ENCODE measurements at places on chromosomes 3 and 15. TPM values are rescaled to one million over a fixed set of nuclear protein-coding genes. Genes with fewer than 3 reads are reported as not detected.

Gene WDR76
- polyA plus RNA-seq, result 20.0 TPM

Gene ZIC4
- polyA plus RNA-seq, result not detected

GRCh38 chr3:191356631-191357439 is 26.5 kb upstream of the UTS2B start:
- DNase-seq, result no peak

- DNase-seq, result no peak
Measured at GRCh38 chr15:66629817-66630576, 64.2 kb upstream of the LCTL start.

- no peak for DNase-seq
Measured at GRCh38 chr3:72044231-72044855, 259.4 kb upstream of the PROK2 start.

- DNase-seq, result no peak
Measured at GRCh38 chr15:48981941-48982340, 18.2 kb upstream of the SHC4 start.

- DNase-seq, result no peak
Measured at GRCh38 chr3:133278260-133279043, 121.4 kb upstream of the BFSP2 start.

GRCh38 chr3:119636249-119636648 is 24.1 kb downstream of the POPDC2 start:
- no peak for DNase-seq

- DNase-seq, result no peak
Measured at GRCh38 chr15:43346305-43346704, 15.9 kb upstream of the LCMT2 start.

DNA sequence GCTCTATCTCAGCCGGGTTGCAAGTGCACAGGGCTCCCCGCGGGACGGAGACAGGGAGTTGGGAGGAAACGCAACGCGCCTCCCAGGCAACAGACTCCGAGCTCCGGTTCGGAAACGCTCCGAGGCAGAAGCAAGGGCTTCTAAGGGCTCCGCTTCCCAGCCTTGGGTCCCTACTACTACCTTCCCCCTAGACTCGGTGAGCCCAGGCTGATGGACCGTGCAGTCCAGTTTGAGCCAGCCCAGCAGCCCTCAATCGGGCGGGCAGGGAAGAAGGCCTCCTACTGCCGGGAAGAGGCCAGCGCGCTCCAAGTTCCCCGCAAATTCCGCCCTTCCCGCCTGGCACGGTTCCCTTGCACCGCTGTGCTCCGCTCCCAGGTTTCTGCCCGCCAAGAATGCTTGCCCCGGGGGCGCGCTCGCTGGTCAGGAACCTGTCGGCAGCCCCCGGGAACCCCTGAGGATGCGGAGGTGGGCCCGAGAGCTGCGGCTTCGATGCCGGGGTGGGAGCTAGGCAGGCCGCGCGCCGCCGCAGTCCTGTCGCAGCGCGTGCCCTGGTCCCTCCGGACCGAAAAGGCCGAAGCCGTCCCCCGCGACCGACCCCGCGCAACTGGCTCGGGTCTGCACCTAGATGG is 728 bp downstream of the TRANK1 start:
- peak; percentile 75 for DNase-seq

GRCh38 chr3:126351771-126352475 is 5.3 kb downstream of the KLF15 start:
- peak; percentile 53 for DNase-seq

GRCh38 chr3:57983734-57984518 is 24.3 kb upstream of the FLNB start:
- DNase-seq, result peak; percentile 76

- no peak for DNase-seq
Measured at GRCh38 chr3:100556673-100557310, 52.6 kb upstream of the ADGRG7 start.

- no peak for DNase-seq
Measured at GRCh38 chr3:112132554-112132953, 494 bp downstream of the GCSAM start.

DNA sequence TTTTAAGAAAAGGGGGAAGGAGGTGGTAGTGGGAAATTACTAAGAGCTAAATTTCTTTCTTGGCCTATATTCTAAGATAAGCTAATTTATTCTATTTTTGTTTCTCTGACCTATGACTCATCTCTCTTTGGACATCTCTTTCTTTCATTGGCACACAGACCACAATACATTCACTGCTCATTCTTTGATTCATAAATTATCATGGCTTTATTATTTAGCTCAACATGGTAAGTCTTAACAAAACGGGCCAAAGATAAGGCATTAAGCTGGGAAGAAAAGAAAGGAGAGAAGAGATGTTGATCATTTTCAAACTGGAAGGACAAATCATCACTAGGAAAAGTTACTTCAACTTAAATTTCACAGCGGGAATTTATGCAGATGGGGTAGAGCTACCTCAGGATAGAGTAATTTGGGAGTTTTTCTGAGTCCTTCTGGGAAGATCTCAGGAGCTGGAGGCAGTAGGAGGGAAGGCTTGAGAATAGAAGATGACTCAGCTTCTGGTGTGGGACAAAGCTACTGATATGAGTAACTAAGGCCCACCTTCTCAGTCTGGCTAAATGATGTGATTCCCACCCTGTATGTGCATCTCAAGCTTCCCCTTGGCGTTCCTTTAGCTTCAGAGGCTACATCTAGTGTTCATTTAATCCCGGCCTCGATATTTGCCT is 7.5 kb upstream of the ALCAM start:
- no peak for DNase-seq
